ENCODE measurements at places on chromosomes 7 and 10.

- no peak for DNase-seq
These were observed 117.0 kb upstream of the ARID5B start for GRCh38 chr10:61784354-61785133.

GRCh38 chr10:111281516-111281915, 204.7 kb downstream of the ADRA2A start:
- no peak for DNase-seq

DNA sequence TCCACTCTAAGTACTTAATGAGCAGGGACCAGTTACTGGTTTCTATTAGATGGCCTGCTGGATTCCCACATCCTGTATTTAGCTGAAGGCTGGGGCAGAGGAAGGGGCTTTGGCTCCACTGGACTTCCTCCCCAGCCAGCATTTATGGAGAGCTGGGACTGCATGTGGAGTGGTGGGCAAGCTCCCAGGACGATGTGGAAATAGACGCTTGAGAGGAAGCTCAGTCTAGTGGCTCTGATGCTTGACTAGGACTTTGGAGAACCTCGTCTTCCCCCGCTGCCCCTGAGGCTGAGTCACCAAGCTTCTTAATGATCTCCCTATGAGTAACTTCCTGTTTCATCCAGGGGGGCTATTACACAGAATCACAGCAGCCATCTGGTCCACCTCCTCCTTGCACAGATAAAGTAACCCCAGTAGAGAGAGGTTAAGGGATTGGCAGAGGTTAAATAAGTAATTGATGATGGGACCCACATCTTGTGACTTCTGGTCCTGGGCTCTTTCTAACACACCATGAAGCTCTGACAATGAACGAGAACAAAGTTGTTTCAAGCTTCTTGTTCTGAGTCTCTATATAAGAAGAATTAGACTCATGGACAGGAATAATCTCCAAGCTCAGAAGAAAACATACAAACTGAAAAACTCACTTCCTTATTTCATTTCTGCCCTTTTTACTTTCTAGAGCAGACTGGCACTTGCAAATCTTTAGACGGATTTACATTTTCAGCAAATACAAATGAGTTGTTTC, 126.2 kb downstream of the PRPF18 start:
- peak; percentile 19 for DNase-seq

DNA sequence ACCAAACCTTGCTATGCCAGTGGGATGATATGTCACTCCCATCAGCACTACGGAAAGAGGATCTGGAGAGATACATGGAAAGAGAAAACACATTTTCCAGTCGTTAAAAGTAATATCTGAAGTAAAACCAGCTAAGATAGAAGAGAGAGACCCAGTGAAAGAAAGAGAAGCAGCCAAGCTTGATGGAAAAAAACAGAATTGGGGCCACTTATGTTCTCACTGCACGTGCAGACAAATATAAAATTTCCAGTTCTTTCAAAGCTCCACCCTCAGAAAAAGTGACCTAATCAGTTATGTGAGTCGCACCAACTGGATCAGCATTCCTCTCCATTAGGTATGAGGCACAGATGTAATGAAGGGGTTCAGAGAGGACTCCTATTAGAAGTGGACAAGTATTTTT, 266.1 kb downstream of the MTERF1 start:
- DNase-seq: no peak

GRCh38 chr7:24877790-24878311, 102.1 kb downstream of the OSBPL3 start:
- no peak for DNase-seq

- DNase-seq: no peak
These were observed 11.2 kb downstream of the MXI1 start for GRCh38 chr10:110218632-110219031.

DNA sequence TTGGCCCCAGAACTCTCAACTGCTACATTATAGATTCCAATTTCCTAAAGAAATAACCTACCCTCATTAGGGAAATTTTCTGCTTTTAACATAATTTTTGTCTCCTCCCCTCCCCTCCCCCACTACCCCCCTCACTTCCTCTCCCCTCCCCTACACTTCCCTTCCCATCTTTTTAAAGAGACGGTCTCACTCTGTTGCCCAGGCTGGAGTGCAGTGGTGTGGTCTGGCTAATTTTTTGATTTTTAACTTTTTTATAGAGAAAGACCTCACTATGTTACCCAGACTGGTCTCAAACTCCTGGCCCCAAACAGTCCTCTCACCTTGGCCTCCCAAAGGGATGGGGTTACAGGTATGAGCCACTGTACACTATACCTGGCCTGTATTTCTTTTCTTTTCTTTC, 30.5 kb upstream of the C1GALT1 start:
- DNase-seq: no peak

- no peak for DNase-seq
These were observed 152.3 kb upstream of the GPR26 start for GRCh38 chr10:123513870-123514269.

DNA sequence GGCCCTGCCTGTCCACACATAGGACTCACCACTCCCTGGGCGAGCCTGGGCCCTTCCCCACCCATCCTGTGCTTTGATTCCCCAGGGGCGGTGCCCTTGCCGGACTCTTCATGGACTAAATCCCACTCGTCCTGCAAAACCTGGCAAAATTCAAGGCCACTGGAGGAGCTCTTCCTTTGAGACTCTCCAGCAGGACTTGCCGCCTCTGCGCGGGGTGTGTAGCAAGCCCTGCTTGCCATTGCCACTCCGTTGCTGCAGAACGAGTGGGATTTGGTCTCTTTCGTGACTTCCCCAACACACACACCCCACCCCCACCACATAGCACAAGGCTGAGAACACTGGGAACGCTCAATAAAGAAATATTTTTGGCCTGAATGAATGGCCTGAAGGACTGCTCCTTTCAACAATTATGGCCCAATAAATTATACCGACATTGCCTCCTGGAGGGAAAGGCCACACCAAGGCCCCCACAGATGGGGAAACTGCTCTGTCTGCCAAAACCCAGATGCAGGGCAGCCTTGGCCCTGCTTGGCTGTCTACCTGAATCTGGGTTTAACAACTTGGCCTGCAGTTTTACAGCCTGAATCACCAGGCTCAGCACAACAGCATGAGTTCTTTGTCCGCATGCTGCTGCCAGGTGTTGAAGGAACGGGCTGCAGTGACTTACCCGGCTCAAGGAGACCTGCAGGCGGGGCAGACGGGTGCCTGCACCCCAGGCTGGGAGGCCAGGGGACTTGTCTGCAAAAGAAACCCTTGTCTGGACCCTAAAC, 72.8 kb upstream of the KAT6B start:
- no peak for DNase-seq

- DNase-seq: no peak
These were observed 11.0 kb downstream of the LLCFC1 start for GRCh38 chr7:142950235-142950634.

- DNase-seq: no peak
These were observed 56.9 kb downstream of the SORBS1 start for GRCh38 chr10:95504246-95504691.

- DNase-seq: no peak
These were observed 21.7 kb downstream of the ABCA13 start for GRCh38 chr7:48192996-48193395.

GRCh38 chr10:130393342-130393741, 257.2 kb downstream of the GLRX3 start:
- no peak for DNase-seq

DNA sequence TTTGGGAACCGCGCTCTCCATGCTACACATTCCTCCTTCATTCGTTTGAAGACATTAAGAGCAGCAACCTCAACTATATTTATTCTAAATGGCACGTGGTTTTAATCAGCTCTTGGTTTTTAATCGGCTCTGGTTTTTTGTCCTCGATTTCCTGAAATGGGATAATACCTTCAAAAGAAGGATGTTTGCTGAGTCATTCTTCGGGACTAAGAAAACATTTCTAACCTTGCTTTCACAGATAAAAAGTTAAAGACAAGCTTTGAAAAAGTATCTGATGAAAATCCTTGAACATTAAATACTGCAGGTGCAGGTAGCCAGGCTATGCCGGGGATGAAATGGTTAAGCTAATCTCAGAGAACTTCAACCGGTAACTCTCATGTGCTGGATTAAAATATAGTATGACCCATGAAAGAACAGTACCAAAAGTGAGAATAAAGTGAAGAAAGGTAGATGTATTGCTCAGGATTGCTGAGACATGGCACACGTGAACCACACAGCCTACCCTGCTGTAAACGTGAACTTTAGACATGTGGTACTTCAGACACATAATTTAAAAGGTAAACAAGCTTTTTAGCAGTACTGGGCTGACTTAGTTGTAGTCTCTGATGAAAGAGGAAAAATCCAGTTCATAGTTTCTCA, 89.1 kb downstream of the PTPRN2 start:
- no peak for DNase-seq

GRCh38 chr7:76403780-76404494, 5.6 kb downstream of the SSC4D start:
- no peak for DNase-seq

GRCh38 chr7:44216019-44216418, 15.2 kb downstream of the YKT6 start:
- no peak for DNase-seq

GRCh38 chr7:101820703-101821102, 3.3 kb downstream of the CUX1 start:
- no peak for DNase-seq
